ENCODE measurements at places on chromosomes 2 and 18.

GRCh38 chr2:154433010-154433409, 265.5 kb upstream of the KCNJ3 start:
- DNase-seq = no peak

- DNase-seq = no peak
Measured at GRCh38 chr2:45074713-45075112, 65.5 kb upstream of the SIX2 start.

- no peak for DNase-seq
Measured at GRCh38 chr2:5946225-5947115, 254.3 kb downstream of the SOX11 start.

- DNase-seq = no peak
Measured at GRCh38 chr18:62164855-62165487, 21.9 kb downstream of the PIGN start.

DNA sequence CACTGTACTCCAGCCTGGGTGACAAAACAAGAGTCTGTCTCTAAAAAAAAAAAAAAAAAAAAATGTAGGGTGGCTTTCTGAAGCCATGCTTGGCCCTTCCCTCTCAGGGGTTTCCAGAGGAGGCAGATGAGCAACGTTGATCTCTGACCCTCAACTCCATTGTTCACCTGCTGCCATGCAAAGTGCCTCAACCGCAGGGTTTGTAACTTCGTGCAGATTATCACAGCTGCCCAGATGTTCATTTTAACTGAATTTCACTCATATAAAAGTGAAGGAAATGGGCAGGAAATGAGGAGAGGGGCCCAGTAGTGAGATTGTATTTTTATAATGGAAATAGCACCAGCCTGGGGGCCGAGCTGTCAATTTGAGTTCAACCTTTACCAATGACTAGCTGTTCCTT, 14.9 kb upstream of the B3GNT2 start:
- no peak for DNase-seq

- no peak for DNase-seq
Measured at GRCh38 chr2:137379186-137379585, 585.1 kb upstream of the HNMT start.

GRCh38 chr18:9428301-9428706, 47.0 kb upstream of the RALBP1 start:
- no peak for DNase-seq

DNA sequence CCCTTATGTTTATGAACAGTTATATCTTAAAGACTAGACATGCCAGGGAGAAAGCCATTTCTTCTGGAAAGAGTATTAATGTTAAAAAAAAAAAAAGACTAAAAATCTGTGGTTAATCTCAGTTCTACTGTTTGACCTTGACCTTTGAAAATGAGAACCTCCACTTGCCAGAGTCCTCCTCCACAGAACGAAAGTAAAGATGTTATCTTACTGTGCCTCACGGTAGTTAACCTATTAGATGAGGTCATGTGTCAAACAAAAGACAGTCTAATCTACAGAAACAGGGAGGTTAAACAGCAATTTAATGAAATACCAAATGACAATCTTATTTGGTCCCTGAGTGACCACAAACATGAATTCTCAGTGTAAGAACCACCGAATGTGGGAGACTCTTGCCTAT, 51.2 kb downstream of the SLC14A2 start:
- no peak for DNase-seq

- DNase-seq = no peak
Measured at GRCh38 chr2:227482638-227483340, 10.8 kb downstream of the AGFG1 start.

GRCh38 chr18:26422472-26423162, 125.7 kb downstream of the KCTD1 start:
- DNase-seq = no peak

- no peak for DNase-seq
Measured at GRCh38 chr18:59516356-59517155, 157.5 kb upstream of the LMAN1 start.

DNA sequence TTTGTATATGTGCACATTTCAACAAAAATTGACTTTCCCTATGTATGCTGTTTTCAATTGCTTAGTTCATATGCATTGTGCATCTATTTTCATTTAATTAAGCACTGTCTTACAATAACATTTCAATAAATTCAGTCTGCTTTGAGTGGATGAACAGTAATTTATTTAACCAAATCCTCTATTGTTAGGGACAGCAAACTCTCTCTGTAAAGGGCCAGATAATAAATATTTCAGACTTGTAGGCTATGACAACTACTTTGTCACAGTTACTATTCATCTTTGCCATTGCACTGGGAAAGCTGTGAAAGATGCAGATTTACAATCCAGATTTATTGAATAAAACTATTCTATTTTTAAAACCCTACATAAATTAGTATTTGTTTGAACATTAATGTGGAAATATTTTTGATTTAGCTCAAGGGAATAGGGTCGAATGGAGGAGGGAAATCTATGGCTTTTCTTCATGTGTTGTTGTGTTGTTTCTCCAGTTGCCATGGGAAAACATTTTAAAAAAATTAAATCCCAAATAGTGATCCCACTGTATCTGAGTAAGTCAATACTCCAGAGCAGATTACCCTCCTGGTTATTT, 14.2 kb upstream of the RAB27B start:
- no peak for DNase-seq

Measured in activated CD4-positive, alpha-beta T cell treated with anti-CD3 and anti-CD28 coated beads, Interleukin-2, amount 50 U/mL, for 1 hour (primary cell).